PC-3 (cell line): ENCODE measurements at places on chromosomes 12 and 14.

- no peak overlapping the region for H3K27ac ChIP-seq
- no peak overlapping the region for H3K4me3 ChIP-seq
- H3K36me3 ChIP-seq: no peaks in the 10 kb centered on the region
- no peaks in the 10 kb centered on the region for H3K27me3 ChIP-seq
Measured at GRCh38 chr12:79127271-79127751, 262.7 kb downstream of the SYT1 start.

DNA sequence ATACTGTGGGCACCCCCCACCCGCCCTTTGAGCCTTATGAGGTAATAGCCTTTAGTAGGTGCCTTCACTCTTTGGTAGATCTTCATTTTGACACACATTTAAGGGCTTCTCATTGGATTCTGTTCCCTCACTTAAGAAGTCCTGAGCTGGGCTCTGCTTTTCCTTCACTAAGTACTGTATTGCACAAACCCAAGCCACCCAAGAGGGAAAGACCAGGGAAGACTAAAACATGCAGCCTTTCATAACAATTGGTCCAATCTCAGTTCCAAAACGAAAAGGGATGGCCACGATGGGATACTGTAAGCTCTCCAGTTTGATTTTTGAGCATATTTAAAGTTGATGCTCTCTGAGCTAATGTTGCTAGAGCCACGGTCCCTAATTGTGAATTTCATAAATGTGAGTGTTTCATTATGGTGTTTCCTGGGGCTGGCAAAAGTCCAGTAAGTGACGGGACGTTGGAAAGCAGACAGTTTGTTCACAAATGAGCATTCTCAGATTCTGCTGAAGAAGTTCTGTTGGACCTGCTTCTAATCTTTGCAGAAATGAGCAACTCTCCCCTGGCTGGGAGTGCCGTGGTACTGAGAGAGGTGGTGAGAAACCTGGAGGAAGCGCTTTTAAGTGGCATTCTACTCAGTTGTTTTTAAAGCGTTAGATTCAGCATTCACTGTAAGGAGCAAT, 9.4 kb downstream of the SSPN start:
- H3K4me1 ChIP-seq: no peaks in the 10 kb centered on the region
- H3K27ac ChIP-seq: no peak overlapping the region
- H3K4me3 ChIP-seq: no peak overlapping the region
- no peaks in the 10 kb centered on the region for H3K27me3 ChIP-seq
- H3K36me3 ChIP-seq: no peaks in the 10 kb centered on the region

DNA sequence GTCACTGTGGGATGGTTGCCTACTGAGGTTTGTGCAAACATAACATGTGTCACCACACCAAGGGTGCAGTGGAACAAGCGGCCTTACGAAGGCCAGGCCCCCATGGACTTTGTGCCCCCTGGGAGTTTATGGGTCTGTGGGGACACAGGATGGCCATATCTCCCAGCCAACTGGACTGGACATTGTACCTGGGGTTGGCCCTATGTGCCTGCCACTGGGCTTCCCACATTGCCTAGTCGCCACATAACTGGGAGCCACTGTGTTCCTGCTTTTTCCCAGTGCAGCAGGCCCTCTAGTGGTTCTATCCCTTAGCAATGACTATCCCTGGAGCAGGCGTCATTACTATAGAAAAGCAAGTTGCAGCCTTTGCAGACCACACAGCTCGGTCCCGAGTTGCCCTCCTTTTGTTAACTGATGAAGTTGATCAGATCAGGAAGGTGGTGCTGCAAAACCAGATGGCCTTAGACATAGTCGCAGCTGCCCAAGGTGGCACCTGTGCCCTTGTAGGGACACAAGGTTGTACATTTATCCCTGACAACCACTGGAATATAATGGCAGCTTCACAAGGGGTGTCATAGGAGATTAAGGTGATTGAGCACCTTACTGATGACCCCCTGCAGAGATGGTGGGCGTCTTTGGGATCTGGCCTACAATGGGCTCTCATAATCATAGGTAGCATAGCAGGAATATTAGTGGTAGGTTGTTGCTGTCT, 15.2 kb upstream of the RNASE12 start:
- H3K4me1 ChIP-seq: peaks cover 25% of the 10 kb centered on the region; the same call in 1 of the 2 replicates
- H3K27ac ChIP-seq: no peak overlapping the region
- H3K4me3 ChIP-seq: no peak overlapping the region
- peak; percentile 72 for DNase-seq

- no peak overlapping the region for H3K4me3 ChIP-seq
- no peaks in the 10 kb centered on the region for H3K36me3 ChIP-seq
- H3K4me1 ChIP-seq: peaks cover 49% of the 10 kb centered on the region
- H3K27ac ChIP-seq: peak overlapping the region; percentile 61; the same call in 1 of the 2 replicates
- DNase-seq: peak; percentile 94
Measured at GRCh38 chr14:105090493-105091053, 25.3 kb upstream of the GPR132 start.

DNA sequence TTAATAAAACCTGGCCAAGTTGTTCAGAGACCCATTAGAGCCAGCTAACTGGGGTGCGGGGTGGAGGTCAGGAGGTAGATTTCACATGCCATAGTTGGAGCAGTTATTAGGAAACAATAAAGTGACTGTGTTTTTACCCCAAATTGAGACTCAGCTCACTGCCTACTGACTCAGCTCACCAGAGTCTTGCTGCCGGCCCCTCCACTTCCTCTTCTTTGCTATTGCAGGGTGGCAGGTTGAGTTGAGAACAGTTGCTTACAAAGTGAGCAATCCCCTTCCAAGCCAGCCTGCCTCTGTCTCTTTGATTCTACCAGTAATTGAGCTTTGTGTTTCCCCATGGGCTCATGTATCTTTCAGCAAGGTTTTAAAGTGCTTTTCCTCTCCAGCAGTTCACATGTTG, 12.9 kb downstream of the ST8SIA1 start:
- H3K27me3 ChIP-seq: no peaks in the 10 kb centered on the region
- H3K4me1 ChIP-seq: no peaks in the 10 kb centered on the region
- DNase-seq: peak; percentile 7
- H3K27ac ChIP-seq: no peak overlapping the region
- H3K4me3 ChIP-seq: no peak overlapping the region
- no peaks in the 10 kb centered on the region for H3K36me3 ChIP-seq

GRCh38 chr14:33675415-33676130, 275.3 kb downstream of the EGLN3 start:
- no peaks in the 10 kb centered on the region for H3K27me3 ChIP-seq
- peaks cover 41% of the 10 kb centered on the region for H3K4me1 ChIP-seq
- H3K4me3 ChIP-seq: no peak overlapping the region
- DNase-seq: peak; percentile 10
- H3K36me3 ChIP-seq: no peaks in the 10 kb centered on the region
- H3K27ac ChIP-seq: no peak overlapping the region

- H3K36me3 ChIP-seq: peaks cover 5% of the 10 kb centered on the region; the same call in 1 of the 2 replicates
Measured at GRCh38 chr14:99402950-99403349, 77.7 kb downstream of the SETD3 start.

- no peaks in the 10 kb centered on the region for H3K27me3 ChIP-seq
- no peaks in the 10 kb centered on the region for H3K4me1 ChIP-seq
- no peak overlapping the region for H3K4me3 ChIP-seq
- no peaks in the 10 kb centered on the region for H3K36me3 ChIP-seq
- DNase-seq: no peak
Measured at GRCh38 chr14:98803196-98803595, 468.8 kb downstream of the BCL11B start.

DNA sequence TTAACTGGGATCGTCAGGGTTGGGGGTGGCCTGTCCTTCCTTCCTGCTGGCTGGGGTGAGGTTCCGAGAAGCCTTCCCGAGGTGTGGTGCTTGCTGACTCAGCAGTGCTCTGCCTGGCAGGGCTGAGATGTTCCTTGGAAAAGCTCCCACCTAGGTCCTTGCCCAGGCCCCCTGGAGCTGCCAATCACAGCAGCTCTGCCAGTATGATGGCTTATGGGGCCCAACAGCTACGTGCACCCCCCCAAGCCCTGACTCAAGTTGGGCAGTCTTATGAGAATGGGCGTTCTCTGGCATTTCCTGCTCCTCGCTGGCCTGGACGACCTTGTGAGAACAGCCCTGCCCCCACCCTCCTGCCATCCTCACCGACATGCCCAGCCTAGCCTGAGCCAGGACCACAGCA, 292.2 kb upstream of the CRY1 start:
- H3K27me3 ChIP-seq: no peaks in the 10 kb centered on the region
- DNase-seq: peak; percentile 71
- peaks cover 20% of the 10 kb centered on the region for H3K4me1 ChIP-seq

DNA sequence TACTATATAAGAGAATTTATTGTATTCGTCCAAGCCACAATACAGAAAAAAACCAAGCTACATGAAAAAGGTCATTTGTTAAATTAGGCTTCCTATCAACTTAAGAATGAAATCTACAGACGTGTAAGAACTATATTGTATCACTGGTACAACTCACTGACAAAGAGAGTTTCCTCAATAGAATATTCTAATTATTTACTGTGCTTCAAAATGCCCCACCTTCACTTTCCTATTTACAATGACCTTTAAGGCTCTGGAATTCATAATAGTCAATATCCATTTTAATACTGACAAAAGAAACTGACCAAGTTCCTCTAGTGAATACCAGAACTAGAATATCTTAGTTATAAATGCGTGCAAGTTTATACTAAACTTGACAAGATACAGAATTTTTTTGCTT, 55.9 kb downstream of the C2CD5 start:
- no peak overlapping the region for H3K4me3 ChIP-seq
- H3K27me3 ChIP-seq: no peaks in the 10 kb centered on the region
- no peaks in the 10 kb centered on the region for H3K36me3 ChIP-seq

GRCh38 chr12:85872497-85873091, 1.5 kb upstream of the NTS start:
- H3K4me1 ChIP-seq: no peaks in the 10 kb centered on the region
- H3K4me3 ChIP-seq: no peak overlapping the region
- no peaks in the 10 kb centered on the region for H3K27me3 ChIP-seq
- H3K27ac ChIP-seq: no peak overlapping the region
- H3K36me3 ChIP-seq: no peaks in the 10 kb centered on the region

GRCh38 chr14:70907996-70908934, 1.0 kb downstream of the PCNX1 start:
- no peaks in the 10 kb centered on the region for H3K27me3 ChIP-seq
- peak; percentile 59 for DNase-seq
- H3K36me3 ChIP-seq: no peaks in the 10 kb centered on the region
- H3K27ac ChIP-seq: 0 out of 2 replicates have a peak overlapping the region, but pooled peaks have one; percentile 21
- peak overlapping the region; percentile 76 for H3K4me3 ChIP-seq

DNA sequence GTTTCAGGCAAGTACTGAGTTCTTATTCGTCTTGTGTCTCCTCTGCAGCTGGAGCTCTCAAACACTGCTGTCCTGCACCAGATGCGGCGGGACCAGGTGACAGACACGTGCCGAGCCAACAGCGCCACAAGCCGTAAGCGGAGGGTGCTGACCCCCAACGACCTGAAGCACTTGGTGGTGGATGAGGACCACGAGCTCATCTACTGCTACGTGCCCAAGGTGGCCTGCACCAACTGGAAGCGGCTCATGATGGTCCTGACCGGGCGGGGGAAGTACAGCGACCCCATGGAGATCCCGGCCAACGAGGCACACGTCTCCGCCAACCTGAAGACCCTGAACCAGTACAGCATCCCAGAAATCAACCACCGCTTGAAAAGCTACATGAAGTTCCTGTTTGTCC, 201.2 kb downstream of the SLC41A2 start:
- H3K27ac ChIP-seq: no peak overlapping the region
- H3K36me3 ChIP-seq: peaks cover 4% of the 10 kb centered on the region; the same call in 1 of the 2 replicates
- H3K4me3 ChIP-seq: no peak overlapping the region
- H3K4me1 ChIP-seq: no peaks in the 10 kb centered on the region
- no peak for DNase-seq
- no peaks in the 10 kb centered on the region for H3K27me3 ChIP-seq
